ENCODE measurements at places on chromosomes 7 and 10.

- peak; percentile 27 for DNase-seq
These were observed 178.3 kb downstream of the CDCA7L start for GRCh38 chr7:21767300-21767900.

- DNase-seq: no peak
These were observed 467.3 kb upstream of the MBL2 start for GRCh38 chr10:53239873-53240272.

GRCh38 chr7:127858915-127859189 lies 172.4 kb downstream of the LRRC4 start:
- DNase-seq: no peak

DNA sequence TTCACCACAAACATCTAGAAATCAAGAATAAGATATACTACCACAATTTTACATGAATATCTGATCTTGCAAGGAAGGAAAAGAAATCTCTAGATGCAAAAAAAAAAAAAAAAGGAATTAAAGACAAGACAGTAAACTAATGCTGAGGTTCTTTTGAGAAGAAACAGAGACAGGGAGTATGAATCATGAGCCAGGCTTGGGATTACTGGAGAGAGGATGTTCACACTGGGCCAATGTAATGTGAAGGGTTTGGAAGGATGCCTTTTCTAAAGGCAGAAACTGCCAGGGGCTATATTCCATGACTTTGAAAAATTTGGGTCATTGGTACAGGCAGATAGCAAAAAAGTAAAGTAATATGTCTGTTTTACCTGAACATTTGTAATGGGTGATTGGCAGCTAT lies 573.0 kb upstream of the IGFBP3 start:
- DNase-seq: no peak

DNA sequence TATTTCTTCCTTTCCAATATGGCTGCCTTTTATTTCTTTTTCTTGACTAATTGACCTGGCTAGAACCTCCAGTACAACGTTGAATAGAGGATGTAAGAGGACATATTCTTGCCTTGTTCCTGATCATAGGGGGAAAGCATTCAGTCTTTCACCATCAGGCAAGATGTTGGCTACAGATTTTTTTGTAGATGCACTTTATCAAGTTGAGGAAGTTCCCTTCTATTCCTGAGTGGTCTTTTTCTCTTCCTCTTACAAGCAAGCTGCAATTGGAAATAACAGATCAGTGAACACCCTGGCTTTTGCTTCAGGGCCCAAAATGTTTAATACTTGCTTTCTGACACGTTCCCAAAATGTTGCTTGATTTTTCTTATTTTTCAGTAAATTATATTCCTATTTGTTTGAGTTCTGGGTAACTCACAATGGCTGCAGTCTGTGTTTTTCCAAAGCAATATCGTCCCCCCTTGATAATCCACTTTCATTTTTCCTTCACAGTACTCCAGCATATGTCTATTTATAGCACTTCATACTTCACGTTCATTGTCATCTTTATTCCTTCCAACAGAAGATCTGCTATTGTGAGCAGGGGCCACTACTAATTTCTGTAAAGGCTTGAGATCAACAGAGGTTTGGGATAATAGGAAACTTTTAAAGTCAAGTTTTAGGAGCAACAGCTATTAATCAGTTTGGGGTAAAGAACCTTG lies 11.7 kb downstream of the CPEB3 start:
- no peak for DNase-seq

DNA sequence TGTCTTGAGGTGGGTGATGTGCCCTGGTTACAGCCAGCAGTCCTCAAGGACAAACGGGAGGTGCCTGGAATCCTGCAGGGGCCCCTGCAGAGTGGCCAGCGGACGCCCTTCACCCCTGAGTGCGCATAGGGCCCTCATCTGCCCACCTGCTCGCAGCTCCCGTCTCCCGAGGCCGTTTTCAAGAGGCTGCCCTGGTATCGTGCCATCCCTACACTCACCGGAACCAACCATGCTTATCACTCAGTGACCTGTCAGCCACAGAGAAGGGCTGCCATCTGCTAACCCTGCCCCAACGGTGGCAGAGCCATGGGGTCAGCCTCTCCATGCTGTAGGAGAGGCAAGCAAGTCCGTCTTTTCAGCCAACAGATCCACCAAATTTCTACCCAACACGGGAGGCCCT lies 122.0 kb downstream of the FAM53B start:
- DNase-seq: no peak

- no peak for DNase-seq
These were observed 306.2 kb upstream of the AKR1E2 start for GRCh38 chr10:4519658-4520402.

GRCh38 chr10:113278664-113279063 lies 274.2 kb upstream of the HABP2 start:
- DNase-seq: no peak

GRCh38 chr10:124586142-124586541 lies 124.5 kb downstream of the LHPP start:
- no peak for DNase-seq

- no peak for DNase-seq
These were observed 221.2 kb downstream of the ZMYND11 start for GRCh38 chr10:356452-356851.

DNA sequence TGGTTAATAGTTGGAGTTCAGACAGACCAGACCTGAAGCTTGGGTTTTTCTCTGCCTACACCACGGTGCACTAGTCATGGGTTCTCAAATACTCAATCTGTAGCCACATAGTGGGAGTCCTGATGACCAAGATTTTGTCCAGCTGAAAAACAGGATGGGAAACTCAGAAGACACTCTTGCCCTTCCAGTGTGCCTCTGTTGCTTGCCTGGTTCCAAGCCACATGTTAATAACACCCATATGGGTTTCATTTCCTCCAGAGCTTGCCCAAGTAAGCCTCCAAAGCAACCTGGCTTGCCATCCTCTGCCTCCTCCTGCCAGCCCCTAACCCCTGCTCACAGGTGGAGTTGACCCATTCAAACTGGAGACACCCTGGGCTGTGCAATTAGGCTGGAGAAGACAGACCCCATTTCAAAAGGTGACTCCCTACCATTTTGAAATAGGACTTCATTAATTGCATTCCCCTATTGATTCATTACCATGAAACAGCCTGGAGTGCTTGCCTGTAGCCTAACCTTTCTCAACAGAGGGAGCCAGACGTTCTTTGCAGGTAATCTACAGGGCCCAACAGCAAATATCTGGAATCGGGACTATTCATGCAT lies 108.0 kb upstream of the HABP2 start:
- no peak for DNase-seq

DNA sequence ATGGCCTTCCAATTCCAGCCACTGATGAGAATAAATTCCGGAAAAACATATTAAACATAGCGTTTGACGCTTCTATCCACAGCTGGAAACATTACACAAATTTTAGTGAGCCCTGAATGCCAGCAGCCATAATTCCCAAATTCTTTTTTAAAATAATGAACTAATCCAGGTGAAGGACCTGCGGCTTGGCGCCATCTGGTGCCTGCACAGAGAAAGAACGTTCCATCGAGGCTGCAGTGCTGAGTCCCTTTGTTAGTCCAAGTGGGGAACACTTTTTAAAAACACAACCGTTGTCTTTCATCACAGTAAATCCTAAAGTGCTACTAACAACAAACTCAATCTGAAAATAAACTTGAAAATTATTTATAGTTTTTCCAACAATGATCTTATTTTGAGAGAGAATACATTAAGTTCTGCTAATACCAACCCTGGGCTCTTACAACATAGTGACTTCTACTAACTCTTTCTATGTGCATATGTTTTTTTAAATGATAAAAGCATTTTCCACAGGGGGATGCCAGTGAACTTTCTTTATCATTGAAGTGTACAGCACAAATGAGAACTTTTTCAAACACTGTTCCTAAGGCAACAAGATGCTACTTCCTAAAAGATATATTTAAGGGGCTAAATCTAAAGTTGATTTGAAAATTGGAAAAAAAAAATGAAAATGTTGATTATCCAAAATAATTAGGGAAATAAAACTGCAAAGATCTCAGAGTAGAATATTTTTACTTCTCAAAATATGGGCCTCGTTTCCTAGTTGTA lies 166.9 kb upstream of the RNF32 start:
- DNase-seq: no peak

DNA sequence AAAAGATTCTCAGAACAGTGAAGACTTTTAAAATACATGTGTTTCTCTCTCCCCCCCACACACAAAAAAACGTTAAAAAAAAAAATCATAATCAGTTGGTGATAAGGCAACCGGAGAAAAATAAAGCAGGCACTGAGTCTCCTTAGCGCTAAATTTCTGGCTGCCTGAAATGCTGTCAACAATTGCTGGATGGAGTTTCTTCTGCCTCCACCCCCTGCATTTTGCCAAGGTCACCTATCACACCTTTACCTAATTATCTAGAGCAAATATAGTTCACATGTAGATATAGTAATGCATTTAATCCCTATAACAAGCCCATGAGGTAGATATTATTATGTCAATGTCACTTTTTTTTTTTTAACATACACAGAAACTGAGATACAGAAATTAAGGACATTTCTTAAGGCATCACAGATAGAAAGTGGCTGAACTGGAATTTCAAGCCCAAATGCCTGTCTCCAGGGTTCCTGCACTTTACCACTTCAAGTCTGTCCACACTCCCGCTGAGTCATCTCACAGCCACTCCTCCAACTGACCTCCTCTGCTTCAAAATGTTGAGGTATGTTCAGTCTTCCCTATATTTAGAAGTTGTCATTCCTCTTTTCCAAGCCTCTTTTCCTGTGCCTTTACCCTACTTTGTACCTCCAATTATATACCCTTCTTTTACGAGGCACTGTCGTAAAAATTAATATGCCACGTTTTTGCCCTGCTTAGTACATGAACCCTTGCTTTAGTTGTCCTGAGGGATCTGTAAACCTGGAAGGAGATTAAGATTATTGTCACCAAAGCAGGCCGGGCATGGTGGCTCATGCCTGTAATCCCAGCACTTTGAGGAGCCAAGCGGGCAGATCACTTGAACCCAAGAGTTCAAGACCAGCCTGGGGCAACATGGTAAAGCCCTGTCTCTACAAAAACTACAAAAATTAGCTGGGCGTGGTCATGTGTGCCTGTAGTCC lies 72.8 kb upstream of the MPP7 start:
- no peak for DNase-seq
